AG20443 (cell line): ENCODE measurements at places on chromosomes 7 and 10.

GRCh38 chr10:122632576-122632975 is 67.1 kb downstream of the C10orf120 start:
- DNase-seq: no peak

DNA sequence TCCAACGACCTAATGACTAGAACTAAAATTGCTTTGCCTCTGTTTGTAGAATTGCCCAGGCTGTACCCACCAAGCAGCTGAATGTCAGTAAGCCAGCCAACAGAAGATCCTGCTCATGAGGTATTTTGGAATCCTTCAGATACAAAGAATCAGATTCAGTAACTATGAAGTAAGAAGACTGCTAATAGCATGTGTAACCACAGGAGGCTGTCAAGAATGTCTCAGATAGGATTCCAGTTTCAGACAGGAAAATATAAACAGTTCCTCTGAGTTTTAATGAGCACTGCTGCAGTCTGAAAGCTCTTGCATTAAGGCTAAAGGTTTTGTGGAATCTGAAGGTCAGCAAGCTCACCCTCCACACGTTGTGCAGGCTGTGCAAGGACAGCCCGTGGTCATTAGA is 112.6 kb upstream of the ADAM12 start:
- peak; percentile 55 for DNase-seq

DNA sequence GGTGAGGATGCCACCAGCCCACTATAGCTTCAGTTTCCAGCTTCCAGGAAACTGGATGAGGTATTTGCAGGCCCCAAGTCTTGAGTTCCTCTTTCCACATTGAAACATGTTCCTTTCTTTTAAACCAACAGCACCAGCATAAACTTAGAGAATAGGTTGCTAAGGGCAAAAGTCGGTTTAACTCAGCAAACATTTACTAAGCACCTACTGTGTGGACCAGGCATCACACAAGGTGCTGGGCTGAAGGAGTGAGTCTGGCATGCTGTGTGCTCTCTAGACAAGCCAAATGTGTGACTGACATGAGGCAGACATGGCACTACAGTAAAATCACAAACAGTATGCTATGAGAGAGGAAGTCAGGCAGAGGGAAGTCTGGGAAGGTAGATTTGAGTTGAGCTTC is 11.0 kb upstream of the RASSF4 start:
- DNase-seq: no peak

DNA sequence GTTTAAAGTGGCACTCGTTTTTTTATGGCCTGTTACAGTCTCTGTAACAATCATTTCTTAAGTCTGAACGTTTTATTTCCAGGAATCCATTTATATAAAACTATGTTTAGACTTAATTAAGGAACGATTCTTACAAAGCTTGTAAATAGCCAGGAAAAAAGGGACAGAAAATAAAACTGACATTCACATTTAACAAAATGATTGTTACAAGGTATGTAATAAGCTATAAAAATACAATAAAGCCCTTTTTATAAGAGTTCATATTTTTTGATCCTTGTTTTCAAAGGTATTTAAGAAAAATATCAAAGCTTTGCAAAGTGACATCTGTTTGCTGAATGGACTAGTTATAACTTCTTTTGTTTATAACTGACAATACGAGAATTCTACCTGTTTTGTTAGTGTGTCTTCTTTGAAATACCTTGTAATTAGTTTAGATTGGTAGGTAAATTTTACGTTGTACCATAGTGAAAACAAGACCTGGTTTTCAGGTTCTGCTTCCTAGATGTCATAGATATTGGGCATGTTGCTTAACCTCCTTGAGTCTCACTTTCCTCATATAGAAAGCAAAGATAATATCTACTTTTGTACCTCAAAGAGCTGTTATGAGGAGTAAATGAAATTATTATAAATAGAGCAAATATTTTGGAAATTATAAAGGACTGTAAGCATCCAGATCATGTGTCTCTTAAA is 25.8 kb downstream of the BTRC start:
- no peak for DNase-seq

- DNase-seq: no peak
Measured at GRCh38 chr10:124328477-124329220, 90.1 kb downstream of the OAT start.

DNA sequence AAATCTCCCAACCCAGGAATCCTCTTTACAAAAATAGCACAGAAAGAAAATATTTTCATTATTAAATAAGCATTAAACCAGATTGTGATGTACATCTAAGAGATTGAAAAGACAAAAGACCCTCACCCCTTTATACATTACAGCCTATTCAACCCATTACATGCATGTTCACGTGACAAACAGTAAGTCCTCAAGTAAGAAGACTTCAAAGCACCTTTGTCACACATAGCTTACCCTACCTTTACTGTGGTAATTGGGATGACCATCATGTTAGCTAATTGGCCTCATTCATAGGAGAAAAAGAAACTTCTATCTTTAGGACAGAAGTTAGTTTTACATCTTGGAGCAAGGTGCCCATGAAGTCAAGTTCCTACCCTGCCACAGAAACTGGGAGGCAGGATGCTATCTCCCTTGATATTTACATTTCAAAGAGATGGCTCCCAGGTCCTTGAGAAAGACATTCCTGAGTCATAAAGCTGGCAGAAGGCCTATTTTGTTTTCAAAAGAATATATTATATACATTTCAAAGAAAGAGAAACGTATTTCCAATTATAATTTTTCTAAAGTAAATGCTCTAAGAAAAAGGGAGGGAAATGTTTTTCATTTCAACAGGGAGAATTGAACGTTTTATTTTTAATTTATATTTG is 48.1 kb downstream of the GNAI1 start:
- DNase-seq: no peak

- no peak for DNase-seq
Measured at GRCh38 chr7:17126413-17127268, 171.8 kb upstream of the AHR start.

DNA sequence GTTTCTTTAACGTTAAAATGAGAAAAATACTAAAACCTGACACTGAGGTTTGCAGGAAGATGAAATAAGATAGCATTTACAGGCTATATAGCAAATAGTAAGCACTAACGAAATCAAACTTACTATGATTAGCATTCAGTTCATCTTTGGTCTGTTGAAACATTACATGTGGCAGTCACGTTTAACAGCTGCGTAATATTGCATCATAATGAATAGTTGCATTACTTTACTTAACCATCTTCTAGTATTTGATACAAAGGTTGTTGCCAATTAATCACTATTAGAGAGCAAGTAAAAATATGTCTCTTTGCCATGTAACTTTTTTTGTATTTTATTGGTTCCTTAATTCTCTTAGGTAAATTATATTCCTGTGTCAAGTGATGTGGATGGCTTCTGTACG is 131.8 kb upstream of the GHITM start:
- DNase-seq: no peak

- no peak for DNase-seq
Measured at GRCh38 chr7:128076796-128077271, 45.6 kb upstream of the LRRC4 start.

GRCh38 chr10:93068411-93069244 is 5.1 kb upstream of the CYP26A1 start:
- peak; percentile 69 for DNase-seq

DNA sequence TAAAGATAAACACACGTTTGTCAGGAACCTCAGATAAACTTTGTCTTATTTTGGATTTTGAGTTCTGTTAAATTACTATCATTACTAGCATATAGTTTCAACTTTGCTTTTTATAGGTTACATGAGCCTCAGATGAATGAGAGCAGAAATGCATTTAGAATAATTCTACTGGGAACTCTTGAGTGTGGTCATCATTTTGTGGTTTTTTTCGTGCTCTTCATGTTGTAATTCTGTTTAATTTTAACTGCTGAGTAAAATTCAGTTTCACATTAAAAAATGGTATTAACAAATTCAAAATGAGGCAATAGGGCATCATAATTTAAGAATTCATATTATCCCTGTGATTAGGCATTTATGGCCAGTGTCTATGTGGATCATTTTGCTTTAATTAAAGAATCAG is 72.9 kb downstream of the GNAI1 start:
- DNase-seq: peak; percentile 17

GRCh38 chr7:99667179-99667578 is 12.6 kb downstream of the CYP3A5 start:
- no peak for DNase-seq

DNA sequence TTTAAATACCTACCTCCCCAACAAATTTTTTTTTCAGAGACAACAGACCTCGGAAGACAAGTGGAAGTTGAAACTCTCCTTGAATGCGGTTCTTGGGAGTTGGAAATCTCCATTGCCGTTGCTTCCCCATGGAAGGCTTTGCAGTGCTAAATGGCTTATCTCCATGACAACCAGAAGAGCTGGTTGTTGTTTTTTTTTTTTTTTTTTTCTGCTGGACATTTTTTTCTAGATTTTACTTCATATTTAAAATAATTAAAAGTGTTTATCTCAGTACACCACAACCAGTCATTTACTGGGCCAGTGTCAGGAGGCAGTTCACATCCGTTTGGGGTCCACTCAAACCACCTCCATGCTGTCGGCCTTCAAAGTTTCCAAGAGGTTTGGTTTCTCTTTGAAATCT is 348.5 kb upstream of the PRKCQ start:
- DNase-seq: no peak

GRCh38 chr7:111053035-111053434 is 37.9 kb upstream of the LRRN3 start:
- DNase-seq: no peak

DNA sequence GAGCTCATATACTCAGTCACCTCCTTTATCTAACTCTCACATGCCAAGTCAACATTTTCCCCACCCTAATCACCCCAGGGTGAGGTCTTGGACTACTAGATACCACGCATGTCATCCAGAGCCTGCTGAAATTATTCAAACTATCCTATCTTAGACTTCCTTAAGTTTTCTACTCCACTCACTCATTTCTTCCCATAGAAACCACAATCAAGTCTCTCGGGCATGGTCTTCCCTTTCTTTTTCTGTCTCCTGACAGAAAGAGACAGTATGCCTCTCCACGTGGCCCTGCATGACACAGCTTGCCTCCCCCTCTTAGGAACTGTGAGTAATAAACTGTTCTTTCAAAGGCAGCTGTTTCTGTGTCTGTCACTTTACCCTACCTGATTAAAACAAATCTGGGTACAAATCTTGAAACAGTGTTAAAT is 29.4 kb downstream of the TAS2R41 start:
- no peak for DNase-seq

- no peak for DNase-seq
Measured at GRCh38 chr7:89549768-89550167, 604.5 kb upstream of the STEAP1 start.

- no peak for DNase-seq
Measured at GRCh38 chr7:120218712-120219111, 54.3 kb upstream of the KCND2 start.

GRCh38 chr7:151405588-151405987 is 4.2 kb downstream of the WDR86 start:
- DNase-seq: no peak

DNA sequence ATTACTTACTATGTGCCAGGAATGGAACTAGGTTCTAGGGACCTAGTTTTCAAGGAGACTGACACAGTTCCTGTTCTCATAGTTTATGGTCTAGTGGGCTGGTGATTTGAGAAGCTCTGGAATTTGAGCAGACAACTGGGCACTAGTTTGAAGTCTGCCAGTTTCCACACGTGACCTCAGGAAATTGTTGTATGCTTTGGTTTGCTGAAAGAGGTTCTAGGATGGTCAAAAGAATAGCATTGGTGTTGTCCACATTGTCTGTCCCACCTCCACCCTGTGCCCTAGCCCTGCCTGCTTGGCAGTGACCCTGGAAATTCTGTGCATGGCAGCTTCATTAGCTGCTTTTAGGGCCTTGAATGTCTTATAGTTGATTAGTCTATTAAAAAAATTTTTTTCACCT is 28.7 kb downstream of the GBF1 start:
- no peak for DNase-seq

DNA sequence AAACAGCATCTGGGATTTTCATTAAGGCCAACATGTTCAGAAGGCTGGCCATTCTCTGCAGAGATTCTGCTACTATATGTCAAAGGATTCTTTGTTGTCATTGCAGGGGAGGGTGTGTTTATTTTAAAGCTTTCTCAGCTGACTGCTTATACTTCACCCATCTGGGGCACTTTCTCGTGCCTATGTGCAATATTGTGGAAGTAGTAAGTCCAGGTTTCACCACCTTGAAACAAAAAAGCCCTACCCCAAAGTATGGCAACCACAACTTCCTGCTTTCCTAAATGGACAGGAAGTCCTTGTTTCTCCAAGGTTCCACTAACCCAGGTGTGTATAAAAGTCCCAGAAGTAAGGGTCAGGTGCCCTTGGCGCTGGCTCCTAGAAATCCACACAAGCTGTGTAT is 58.7 kb upstream of the COL1A2 start:
- DNase-seq: no peak

- no peak for DNase-seq
Measured at GRCh38 chr7:103499976-103500375, 54.0 kb upstream of the SLC26A5 start.

- no peak for DNase-seq
Measured at GRCh38 chr10:50410066-50410811, 158.9 kb upstream of the ASAH2 start.

- no peak for DNase-seq
Measured at GRCh38 chr10:82267465-82267864, 392.5 kb downstream of the NRG3 start.

GRCh38 chr10:107215681-107216080 is 51.2 kb upstream of the SORCS1 start:
- DNase-seq: no peak

DNA sequence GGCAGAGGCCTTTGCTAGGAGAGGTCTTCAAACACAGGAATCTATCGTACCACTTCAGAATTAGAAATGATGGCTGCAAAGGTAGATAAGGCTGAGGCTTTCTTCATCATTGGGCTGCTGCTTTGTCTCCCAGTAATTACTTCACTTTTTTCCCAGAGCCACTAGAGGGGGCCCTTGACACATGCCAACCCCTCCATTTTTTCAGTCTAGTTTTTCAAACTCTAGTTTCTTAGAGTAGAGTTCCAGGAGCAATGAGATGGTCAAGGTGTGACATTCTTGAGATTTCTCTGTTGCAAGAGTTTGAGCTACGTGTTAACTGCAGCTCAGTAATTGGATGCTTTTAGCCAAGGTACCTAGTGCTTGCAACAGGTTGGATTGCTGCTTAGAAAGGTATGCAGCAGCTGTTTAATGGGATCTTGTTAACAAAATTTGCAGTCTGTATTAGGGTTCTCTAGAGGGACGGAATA is 33.8 kb upstream of the RBM20 start:
- peak; percentile 79 for DNase-seq

DNA sequence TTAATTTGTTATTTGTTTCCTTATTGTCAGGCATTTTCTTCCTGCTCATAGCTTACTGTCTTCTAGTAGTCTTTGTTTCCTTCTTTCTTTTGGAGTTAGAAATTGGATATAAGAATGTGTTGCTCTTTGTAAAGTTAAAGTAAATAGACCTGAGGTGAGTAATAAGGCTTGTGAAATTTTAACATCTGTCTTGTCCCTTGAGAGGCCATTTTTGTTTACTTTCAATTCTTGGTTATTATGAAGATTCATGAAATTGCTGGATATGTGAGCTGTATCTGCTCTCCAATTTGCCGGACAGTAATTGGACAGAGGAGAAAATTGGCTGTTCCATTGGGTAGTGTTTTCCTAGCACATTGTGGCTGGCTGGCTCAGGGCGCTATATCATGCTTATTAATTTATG is 260.7 kb downstream of the EXOC4 start:
- peak; percentile 13 for DNase-seq
